ENCODE measurements at places on chromosomes 11 and 22.

DNA sequence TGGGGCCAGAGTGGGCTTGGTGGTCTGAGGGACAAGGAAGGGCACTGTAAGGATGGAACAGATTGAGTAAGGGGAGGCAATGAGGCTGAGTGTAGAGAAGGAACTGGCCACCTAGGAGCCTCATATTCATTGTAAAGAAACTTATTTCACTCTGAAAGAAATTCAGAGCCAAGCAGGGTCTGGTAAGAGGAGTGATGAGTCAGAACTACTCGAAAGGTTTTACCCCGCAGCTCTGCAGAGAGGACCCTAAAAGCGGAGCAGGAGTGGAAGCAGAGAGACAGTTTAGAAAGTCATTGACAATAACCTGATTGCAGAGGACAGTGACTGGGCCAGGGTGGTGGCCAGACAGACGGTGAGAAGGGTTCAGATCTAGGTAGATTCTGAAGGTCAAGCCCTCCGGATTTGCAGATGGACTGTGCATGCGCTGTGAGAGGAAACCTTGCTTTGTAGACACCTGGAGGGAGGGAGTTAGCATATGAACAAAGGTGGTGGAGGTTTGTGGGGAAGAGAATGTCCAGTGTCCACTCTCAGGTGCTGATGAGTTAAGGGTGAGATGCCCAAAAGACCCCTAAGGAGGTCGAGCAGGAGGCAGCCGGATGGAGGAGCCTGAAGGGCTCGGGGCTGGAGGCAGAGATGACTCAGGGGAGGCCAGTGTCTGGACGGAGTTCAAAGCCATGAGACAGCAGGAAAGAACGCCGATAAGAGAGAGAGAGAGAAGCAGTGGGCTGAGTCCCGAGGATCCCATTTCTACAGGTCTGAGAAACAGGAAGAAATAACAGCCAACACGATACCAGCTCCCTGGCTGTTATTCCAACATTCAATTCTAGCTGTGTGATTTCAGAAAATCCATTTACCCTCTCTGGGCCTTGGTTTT, 546.0 kb downstream of the BRD1 start:
- no peak for DNase-seq

- peak; percentile 66 for DNase-seq
These were observed 3.8 kb downstream of the ACY3 start for GRCh38 chr11:67646535-67647336.

DNA sequence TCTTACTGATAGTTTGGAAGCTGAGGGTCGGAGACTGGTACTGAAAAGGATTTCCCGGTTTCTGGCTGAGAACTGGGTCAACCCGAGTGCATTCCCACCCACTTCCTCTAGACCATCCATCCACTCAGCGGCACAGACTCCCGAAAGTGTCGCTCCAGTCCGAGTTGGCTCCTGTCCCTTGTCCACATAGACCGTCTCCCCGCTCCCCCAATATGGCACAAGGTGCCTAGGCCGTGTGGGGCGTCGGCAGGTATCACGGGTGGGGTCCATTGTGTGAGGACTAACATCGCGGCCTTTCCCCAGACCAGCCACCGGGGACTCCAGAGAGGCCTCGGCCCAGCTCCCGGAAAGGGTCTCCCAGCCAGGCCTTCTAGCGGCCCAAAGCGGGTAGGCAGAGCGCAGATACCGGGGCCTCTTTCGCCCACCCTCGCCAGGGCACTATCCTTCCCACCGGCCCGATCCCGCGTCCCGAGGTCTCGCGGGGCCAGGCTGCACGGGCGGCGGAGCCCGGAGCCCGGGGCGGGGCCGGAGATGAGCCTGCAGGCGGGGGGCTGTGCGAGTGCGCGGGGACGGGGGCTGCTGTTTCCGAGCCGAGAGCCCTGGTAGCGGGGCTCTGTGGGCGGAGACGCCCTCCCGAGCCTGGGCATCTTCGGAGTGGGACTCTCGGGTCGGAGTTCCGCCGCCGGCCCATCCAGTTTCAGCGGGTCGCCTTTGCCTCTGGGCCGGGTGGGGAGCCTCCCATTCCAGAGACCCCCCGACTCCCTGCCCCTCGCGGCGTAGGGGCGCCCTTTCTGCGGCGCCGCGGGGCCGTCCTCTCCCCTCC, 21.1 kb downstream of the SERPINH1 start:
- peak; percentile 79 for DNase-seq

DNA sequence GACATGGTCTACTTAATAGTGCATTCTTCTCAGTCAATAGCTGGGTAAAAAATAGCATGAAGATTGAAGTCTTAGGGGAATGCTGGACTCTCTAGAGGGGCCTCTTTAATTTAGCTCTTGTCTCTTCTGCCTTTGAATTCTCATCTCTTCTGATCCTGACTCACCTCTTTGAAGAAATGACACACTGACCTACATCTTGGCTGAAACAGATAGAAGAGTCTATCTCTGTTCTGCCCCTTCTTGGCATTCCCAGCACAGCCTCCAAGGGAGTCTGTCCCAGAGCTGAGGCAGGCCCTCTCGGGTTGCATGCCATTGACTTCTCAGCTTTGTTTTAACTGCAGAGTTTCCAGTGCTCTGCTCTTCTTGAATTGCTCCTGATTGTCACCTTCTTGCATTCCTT, 55.7 kb downstream of the PTPRJ start:
- no peak for DNase-seq

DNA sequence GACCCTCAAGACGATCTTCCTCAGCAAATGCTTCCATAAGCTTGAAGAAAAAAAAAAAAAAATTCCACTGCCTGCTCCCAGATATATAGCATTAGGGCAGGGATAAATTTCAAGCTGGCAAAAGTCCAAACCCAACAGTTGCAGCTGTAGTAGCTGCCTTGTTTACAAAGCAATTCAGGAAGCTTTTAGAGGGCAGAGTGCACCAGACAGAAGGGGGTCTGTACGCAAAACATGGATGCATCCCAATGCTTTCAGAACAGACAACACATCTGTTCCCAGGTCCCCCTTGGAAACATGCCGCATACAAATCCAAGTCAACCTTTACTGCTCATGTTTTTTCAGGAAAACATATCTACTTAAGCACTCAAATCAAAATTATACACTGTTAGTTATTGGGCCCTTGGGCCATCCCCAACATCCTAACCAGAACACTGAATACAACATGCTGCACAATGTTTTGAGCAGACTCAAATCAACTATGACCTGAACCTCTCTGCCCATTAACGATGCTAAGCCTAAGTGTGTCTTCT, 94.5 kb downstream of the CADM1 start:
- no peak for DNase-seq

DNA sequence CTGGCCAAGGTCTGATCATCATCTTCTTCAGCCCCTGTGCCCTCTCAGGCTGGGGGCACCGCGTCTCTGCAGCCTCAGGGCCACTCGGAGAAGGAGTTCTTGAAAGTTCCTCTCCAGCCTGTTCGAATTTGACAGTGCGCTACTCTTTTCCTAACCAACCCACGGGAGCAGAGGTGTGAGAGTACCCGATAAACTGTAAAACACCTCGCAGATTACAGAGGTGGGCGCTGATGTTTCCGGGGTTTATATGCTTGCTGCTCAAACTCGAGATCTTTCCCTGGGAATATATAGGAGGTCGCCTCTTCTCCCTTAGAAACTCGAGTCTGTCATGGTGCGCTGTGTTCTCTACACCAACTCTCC, 515 bp downstream of the CTR9 start:
- no peak for DNase-seq

GRCh38 chr11:73262851-73263495, 9.2 kb upstream of the P2RY6 start:
- DNase-seq: no peak

DNA sequence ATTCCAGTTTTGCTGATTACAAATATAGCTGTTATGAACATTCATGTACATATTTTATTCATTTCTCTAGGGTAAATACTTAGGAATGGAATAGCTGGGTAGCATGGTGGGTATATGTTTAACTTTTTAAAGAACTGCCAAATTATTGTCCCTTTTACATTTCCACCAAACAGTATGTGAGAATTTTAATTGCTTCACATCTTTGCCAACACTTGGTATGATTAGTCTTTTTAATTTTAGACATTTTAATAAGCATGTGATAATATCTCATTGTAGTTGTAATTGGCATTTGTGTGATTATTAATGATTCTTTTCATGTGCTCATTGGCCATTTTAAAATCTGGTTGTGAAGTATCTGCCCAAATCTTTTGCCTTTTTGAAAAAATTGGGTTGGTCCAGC, 72.6 kb upstream of the SORL1-AS1 start:
- DNase-seq: no peak

- DNase-seq: no peak
These were observed 13.2 kb downstream of the LMO1 start for GRCh38 chr11:8250434-8250833.

- no peak for DNase-seq
These were observed 24.3 kb upstream of the GLYATL1 start for GRCh38 chr11:58914821-58915543.

- DNase-seq: peak; percentile 66
These were observed 34.1 kb downstream of the MB start for GRCh38 chr22:35582861-35583670.

DNA sequence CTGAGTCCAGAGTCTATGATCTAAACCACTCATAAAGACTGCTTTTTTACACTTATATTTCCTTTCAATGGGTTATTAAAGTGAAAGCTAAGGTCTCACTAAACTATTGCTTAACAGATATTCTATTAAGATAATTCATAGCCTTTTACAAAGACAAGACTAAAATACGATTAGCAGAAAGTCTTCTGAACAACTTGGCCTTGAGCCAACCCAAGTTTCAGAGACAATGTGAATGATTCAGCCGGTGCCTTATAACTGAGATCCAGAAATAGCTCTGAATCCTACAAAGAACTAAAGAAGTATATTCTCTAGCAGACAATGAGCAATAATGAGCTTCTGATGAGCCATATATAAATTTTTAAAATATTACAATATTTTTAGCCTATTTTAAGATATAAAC, 41.5 kb upstream of the CARD18 start:
- DNase-seq: no peak

DNA sequence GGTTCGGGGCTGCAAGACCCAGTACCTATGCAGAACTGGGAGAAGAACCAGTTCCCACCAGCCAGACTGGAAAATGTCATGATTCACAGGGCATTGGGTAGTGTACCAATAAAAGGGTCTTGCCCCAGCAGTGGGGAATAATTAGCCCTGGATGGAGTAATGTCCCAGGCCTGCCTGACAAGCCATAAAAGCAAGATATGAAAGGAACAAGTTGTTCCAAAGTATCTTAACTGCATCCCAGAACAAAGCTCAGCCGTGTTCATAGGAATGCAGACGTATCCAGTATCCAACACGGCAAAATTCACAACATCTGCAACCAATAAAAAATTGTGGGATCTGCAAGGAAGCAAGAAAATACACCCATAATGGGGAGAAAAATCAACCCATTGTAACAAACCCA, 47.9 kb downstream of the ASCL2 start:
- DNase-seq: no peak

DNA sequence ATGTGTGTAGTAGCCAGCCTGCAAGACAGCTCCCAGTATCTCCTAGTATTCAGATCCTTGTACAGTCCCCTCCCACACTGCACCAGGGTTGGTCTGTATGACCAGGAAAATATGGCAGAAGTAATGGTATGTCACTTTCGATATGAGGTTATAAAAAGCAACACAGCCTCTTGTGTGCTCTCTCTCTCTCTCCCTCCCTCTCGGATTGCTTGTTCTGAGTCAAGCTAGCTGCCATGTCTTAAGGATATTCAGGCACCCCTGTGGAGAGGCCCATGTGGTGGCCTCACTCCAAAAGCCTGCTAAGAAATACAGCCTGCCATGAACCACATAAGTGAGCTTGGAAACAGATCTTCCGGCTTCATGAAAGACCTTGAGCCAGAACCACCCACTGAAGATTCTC, 25.4 kb downstream of the FXYD6 start:
- no peak for DNase-seq

DNA sequence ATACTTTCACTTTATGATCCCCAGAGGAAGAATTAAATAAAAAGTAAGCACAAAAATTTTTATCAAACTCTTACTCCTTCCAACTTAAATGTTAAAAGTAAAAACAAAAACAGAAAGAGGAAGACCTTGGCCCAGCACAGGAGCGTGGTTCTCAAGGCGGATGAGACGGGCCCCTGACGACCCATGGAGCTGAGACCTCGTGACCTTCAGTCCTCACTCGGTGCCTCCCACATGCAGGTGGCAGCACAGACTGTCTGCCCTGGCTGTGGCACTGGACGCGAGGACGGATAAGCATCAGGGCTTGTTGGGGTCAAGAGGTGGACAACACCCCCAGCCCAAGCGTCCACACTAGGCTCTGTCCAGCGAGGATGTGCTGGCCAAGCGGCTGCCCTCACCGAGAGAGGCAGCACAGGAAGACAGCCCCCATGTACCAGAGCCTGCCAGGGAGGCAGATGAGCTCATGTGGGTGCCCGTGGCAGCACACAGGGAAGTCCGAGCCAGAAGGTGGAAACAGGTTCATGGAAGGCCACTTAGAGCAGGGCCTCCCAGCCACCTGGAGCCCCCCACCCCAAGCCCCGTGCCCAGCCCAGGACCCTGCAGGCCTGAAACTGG, 1389.8 kb downstream of the TBC1D22A start:
- no peak for DNase-seq

- DNase-seq: no peak
These were observed 807.6 kb downstream of the DLG2 start for GRCh38 chr11:84819537-84819936.

- no peak for DNase-seq
These were observed 33.2 kb upstream of the BLID start for GRCh38 chr11:122149202-122149601.

DNA sequence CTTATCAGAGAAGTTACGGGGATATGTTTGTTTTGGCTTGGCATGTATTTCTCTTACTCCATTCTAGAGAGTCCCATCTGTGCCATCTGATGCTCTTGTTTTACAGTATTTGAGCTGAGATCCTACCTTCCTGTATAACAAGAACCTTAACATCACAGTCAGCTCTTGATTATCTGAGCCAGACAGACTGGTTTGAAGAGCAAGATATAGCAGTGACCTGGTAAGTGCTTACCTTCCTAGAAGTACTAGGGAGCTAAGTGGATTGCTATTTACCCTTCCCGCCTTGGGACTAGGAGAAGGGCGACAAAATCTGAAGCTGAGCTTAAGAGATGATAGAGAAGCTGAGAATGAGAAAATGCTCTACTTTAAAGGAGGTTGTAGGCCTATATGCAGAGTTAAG, 235.3 kb downstream of the CSNK2A3 start:
- DNase-seq: no peak

Data from activated CD4-positive, alpha-beta T cell treated with anti-CD3 and anti-CD28 coated beads for 36 hours (primary cell).